ENCODE measurements at places on chromosomes 12 and 14.

DNA sequence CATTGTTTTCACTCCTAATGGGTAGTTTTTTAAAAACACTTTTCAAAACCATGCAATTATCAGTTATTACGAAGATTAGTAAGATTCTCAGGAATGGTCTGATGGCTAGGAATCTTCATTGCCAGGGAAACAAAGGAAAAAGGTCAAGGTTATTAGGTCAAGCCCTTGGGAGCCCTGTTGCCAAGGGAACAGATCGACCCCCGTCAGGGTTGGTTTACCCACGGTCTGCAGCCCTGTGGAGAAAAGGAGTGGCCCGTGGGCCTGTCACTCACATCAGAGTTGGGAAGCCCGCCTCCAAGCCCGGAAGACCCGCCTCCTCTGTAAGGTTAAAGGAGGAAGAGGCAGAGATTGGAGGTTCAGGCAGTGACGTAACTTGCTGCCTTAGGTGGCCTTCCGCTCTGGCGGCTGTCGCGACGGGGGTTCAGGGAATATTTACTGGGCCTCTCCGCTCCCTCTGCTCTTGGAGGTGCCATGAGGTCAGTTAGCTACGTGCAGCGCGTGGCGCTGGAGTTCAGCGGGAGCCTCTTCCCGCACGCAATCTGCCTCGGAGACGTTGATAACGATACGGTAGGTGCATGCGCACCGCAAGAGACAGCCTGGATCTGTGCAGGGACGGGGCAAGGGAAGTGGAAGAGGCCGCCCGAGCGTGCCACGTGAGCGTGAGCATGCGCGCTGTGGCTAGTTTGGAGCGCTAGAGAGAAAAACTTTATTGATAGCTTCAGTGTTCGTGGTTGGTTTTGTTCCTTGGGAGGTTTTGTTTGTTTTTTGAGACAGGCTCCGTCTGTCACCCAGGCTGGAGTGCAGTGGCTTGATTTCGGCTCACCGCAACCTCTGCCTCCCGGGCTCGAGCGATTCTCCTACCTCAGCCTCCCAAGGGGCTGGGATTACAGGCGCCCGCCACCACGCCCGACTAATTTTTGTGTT lies at the start of gene ITFG2:
Gene ITFG2, plus strand, starts transcription at position 379 of the 924 bp plus-strand sequence. Its CDS starts 93 bp downstream, at position 472.
- DNase-seq: peak; percentile 93

- no peak for DNase-seq
These were observed 130.8 kb upstream of the PTPRQ start for GRCh38 chr12:80313209-80313608.

DNA sequence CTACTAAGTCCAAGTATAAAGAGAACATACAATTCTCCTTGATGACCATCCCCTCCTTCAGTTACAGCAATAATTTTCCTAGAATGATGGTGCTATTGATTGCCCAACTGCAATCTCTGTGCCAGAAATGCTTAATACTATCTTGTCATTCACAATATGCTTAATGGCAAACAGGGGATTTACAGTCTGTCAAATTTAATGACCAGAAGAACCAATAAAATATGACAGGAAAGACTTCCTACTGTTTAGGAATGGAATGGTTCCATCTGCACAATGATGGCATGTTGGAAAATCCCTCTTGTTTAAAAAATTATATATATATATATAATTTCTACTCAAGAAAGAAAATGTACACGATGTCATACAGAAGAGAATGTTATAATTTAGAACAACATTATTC lies 623.2 kb downstream of the CCER1 start:
- DNase-seq: no peak

- no peak for DNase-seq
These were observed 103.5 kb upstream of the FRMD6 start for GRCh38 chr14:51548187-51548586.

DNA sequence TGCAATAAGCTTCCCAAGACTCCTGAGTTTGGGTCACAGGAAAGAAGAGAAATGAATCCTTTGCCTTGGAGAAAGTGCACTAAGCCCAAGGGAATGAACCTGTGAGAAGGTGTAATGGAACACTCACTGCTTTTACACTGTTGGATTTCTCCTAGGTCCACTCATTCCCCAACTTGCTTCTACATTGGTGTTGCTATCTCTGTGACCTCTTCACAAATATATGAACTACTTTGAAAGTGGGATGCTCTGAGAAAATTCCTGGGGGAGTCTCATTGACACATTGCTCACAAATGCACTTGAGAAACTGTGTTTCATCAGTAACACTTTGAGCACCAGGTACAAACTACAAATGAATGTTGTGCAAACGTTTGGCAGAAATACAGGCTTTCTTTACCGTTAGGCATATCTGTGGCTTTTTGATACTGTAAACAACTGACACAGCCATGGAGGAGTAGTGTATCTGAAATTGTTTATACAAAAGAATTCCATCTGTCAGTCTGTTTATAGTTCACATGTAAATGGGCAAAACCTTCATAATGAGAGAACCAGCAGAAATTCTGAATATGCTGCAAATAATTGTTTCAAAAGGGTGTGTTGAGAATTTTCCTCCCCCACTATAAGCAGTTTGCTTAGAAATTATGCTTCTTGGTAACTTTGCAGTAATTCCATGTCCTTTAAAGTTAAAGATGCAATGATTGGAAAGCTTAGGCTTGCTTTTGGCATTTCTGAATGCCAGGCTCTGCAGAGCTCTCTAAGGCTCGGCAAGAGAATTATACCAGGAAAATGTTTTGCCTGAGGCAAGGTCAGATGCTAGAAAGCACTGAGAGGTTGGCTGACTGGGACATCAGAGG lies 348.5 kb upstream of the DDHD1 start:
- no peak for DNase-seq

DNA sequence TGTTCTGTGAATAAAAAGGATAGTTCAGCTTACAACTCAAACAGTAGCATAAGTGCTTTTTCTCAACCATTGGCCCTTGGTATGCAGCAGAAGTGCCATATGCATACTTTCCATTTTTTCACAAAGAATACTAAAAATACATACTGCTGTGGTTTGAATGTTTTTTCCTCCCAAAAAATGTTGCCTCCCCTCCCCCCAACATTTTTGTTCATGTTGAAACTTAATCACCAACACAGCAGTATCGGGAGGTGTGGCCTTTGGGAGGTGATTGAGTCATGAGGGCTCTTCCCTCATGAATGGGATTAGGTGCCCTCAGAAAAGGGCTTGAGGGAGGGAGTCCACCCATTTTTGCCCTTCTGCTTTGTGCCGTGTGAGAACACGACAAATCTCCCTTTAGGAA lies 198.6 kb downstream of the ESR2 start:
- no peak for DNase-seq

GRCh38 chr14:31241450-31242114 lies 34.0 kb upstream of the HECTD1 start:
- no peak for DNase-seq

GRCh38 chr12:123475246-123475703 lies 17.3 kb downstream of the SNRNP35 start:
- DNase-seq: no peak

- no peak for DNase-seq
These were observed 33.5 kb upstream of the ARID2 start for GRCh38 chr12:45696049-45696448.

Measured in stimulated activated CD4-positive, alpha-beta T cell treated with anti-CD3 and anti-CD28 coated beads, Interleukin-12 subunit alpha, Interleukin-12 subunit beta, amount 100 ng/mL, for 48 hours (primary cell).